ENCODE measurements at places on chromosomes 2 and 18.

DNA sequence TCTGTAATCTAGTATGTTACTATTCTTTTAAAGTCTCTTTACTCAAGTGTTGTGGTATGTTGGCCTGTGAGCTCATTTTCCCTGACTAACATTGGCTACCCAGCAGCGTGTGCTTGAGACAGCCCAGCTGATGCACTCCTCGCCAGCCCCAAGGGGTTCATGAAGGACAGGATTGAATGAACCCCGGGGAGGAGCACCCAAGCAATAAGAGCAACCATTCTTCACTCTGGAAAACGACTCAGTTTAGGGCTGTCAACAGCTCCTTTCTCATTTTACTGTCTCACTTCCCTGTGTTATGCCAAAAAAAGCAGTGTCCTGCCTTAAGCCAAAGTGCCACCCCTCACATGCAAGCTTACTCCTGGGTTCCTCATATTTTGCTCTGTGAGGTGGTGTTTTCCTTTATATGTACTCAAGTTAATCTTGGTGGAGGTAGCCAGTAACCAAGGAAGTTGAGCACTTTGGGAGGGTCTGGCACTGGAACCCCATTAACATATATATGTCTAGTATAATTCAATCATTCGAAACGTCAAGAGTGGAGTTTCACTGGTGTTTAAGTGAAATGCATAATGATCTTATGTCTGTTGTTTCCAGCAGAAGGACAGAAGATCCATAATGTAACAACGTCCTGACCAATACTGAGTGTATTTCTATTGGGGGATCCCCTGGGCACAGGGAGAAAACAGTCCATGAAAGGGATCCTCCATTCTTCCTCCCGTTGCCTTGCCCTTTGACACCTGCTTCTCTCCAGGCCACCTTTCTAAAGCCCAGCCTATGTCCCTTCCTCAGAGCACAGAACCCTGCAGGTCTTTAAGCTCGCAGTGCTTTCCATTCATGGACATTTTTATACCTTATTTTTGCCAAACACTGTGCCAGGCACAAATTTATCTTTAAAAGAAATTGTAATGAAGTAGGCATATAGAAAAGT is 43.2 kb downstream of the ATIC start:
- H3K27ac ChIP-seq: peak overlapping the region; percentile 5
- peaks cover 21% of the 10 kb centered on the region for H3K36me3 ChIP-seq
- peak; percentile 25 for DNase-seq
- H3K4me3 ChIP-seq: no peak overlapping the region

- no peak overlapping the region for H3K27ac ChIP-seq
- H3K36me3 ChIP-seq: no peaks in the 10 kb centered on the region
- peaks cover 10% of the 10 kb centered on the region for H3K4me1 ChIP-seq
- no peak for DNase-seq
- no peaks in the 10 kb centered on the region for H3K27me3 ChIP-seq
- H3K4me3 ChIP-seq: no peak overlapping the region
These were observed 39.4 kb downstream of the SLC8A1 start for GRCh38 chr2:40412456-40412855.

- peak overlapping the region; percentile 3 for H3K4me3 ChIP-seq
- no peaks in the 10 kb centered on the region for H3K27me3 ChIP-seq
- peak overlapping the region; percentile 73 for H3K27ac ChIP-seq
- H3K4me1 ChIP-seq: peaks cover 23% of the 10 kb centered on the region
These were observed 72.1 kb downstream of the NPAS2 start for GRCh38 chr2:100891906-100892642.

DNA sequence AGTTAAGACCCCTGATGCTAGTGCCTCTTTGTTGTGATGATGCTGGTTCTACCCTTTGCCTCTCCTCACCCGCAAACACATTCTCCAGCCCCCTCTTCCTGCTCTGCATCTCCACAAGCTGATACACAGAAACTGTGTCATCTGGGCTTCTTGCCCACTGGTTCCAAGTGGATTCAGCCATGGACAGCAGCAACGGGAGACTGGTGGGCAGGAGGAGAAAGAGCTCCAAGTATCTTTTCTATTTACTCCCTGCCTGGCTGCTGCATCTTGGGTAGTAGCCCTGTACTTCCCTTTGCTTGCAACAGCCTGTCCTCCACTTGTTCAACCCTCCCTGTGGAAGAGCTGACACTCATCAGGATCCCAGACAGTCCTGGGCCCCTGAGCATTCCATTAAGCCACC is 655.1 kb upstream of the RAB6C start:
- no peaks in the 10 kb centered on the region for H3K36me3 ChIP-seq
- H3K4me1 ChIP-seq: no peaks in the 10 kb centered on the region
- no peaks in the 10 kb centered on the region for H3K27me3 ChIP-seq
- H3K4me3 ChIP-seq: no peak overlapping the region

DNA sequence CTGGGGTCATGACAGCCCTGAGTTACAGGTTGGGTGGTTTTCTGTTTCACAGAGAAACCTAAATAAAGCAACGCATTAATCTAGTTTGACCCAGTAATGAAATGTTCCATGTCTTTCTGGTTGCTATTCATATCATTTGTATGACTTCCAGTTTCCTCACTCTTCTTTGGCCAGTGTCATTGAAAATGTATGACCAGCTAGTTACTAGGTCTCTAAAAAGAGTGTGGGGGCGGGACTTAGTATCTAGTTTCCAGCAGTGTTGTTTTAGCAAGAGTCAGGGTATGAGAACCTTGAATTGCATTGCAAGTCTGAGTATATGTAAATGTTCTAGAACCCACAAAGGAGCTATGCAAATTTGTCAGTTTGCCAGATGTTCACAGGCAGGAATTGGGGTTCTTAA is 47.7 kb downstream of the SLC9A2 start:
- H3K4me3 ChIP-seq: no peak overlapping the region
- no peaks in the 10 kb centered on the region for H3K4me1 ChIP-seq
- H3K36me3 ChIP-seq: no peaks in the 10 kb centered on the region
- DNase-seq: no peak
- no peak overlapping the region for H3K27ac ChIP-seq

- peaks cover 20% of the 10 kb centered on the region for H3K4me1 ChIP-seq
- no peak overlapping the region for H3K4me3 ChIP-seq
- H3K27ac ChIP-seq: no peak overlapping the region
- no peaks in the 10 kb centered on the region for H3K27me3 ChIP-seq
These were observed 1134.8 kb upstream of the ZEB2 start for GRCh38 chr2:145654746-145655145.
